ENCODE measurements at places on chromosomes 7 and 10.

DNA sequence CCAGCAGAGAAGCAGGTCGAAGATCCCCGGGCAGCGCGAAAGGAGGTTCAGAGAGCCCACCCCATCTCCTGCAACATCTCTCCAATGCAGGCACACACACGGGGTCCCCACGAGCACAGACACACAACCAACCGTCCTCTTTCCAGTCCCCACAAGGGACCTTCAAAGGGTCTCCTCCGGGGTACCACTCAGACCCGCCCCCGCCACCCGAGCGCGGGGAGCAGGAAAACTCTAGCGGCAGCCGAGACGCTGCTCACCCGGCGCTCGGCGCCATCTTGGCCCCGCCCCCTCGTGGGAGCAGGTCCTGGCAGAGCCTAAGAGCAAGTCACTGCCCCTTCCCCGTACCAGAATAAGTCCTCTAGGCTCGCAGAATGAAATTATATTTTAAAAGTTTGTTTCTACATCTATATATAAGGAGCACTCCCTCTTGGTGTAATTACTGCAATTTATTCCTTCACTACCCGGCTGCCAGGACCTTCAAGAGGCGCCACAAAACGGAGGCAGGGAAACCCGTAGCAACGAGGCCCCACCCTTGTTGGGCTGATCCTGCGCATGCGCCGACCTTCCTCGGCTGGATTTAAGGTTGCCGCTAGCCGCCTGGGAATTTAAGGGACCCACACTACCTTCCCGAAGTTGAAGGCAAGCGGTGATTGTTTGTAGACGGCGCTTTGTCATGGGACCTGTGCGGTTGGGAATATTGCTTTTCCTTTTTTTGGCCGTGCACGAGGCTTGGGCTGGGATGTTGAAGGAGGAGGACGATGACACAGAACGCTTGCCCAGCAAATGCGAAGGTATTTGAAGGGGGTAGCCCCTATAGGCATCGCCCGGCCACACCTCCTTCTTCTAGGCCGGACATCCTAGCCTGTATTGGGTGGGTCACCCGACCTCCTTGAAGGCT lies at the start of the genes CNPY4 and TAF6:
TSS of gene CNPY4 (plus strand) at position 563 of the 898 bp plus-strand sequence. CDS start at position 674, 111 bp downstream.
TSS of gene TAF6 (minus strand) at position 287 of the 898 bp plus-strand sequence. CDS start 5,149 bp downstream, outside the sequence.
- DNase-seq = peak; percentile 96

GRCh38 chr7:134289423-134289822 lies 27.3 kb downstream of the SLC35B4 start:
- DNase-seq = no peak

- DNase-seq = no peak
These were observed 210.3 kb downstream of the POM121L12 start for GRCh38 chr7:53245721-53246120.

GRCh38 chr10:78736926-78737630 lies 331.7 kb upstream of the ZMIZ1 start:
- DNase-seq = no peak
